ENCODE measurements at places on chromosomes 7 and 10.

GRCh38 chr7:29844559-29844958 is 38.3 kb downstream of the WIPF3 start:
- no peak for DNase-seq

DNA sequence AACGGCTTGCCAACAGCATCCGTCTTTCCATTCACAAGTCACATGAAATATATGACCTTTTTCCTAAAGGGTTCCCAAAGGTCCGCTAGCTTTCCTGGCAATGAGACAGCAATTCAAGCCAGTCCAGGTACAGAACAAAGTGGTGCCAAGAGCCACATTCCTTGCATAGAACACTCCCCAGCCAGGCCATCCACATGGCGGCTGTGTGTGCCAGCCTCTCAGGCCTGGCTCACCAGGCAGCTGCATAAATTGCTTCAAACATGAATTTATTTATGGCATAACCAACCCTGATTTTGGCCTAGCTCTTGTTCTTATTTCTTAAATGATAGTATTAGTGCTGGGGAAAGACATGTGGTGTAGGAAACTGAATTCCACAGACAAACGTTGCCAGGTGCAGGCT is 63.7 kb upstream of the CREB5 start:
- no peak for DNase-seq

DNA sequence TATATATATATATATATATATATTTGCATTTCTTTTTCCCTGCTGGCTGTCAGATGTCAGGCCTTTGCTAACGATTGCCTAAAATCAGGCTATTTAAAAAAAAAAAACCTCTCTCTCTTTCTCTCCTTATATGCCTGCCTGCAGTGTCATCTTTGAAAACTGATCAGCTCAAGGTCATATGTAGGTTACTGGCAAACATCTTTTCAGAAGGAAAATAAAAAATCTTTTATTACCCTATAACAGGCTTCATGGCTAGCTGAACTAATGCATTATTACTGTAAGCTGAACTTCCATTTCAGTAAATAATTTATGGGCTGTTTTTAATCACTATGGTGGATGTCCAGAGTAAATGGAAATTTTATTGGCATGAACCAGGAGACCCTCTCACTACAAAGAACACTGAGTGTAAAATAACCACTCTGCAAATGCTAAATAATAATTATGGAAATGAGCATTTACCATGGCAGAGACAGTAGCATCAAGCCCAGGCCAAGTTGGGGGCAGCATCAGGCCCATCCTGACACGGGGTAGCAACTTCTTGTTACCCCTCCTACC is 29.3 kb downstream of the HSPA12A start:
- no peak for DNase-seq

GRCh38 chr7:136869001-136869961 is 829 bp downstream of the CHRM2 start:
- peak; percentile 42 for DNase-seq

GRCh38 chr10:77377034-77377433 is 260.6 kb downstream of the KCNMA1 start:
- peak; percentile 25 for DNase-seq

GRCh38 chr10:91683975-91684374 is 51.1 kb upstream of the PPP1R3C start:
- DNase-seq, result peak; percentile 92

DNA sequence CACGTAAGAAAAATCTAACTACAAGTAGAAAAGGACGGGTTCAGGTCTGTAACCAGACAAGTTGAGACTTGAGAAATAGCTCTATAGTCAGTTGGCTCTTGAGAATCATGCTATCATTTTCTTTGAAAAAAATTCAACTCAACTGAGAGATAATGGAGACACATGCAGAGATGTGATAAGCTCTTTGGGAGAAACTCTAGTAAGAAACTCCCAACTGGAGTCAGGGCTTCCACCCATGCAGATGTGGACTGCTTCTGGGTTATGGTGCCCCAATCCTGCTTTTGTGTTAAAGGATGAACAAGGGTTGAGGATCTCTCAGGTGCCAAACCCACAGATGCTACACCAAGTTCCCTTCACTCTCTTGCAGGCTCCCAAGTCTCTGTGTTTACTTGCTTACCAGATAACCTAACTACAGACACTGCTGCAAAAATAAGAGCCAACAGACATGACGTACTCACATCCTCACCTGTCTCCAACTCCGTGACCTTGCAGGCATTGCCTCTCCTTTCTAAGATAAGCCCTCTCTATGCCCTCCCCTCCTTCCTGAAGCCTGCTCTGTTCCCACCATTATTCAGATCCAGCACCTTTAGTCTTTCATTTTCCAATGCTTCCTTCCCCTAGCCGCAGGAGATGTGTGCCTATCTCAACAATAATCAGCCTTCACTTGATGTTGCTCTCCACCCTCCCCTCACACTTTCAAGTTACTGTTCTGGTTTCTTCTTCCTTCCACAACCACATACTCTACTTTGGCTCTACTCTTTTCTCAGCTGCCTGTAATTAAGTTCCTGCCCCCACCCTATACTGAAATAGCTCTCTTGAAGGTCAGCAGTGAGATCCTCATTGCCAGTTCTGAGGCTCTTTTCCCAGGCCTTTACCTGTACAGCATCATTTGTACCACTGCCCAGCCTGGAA is 130.0 kb downstream of the ICA1 start:
- no peak for DNase-seq

- no peak for DNase-seq
These were observed 4.4 kb upstream of the EGR2 start for GRCh38 chr10:62820586-62820985.

Measured in EL (cell line).